Activated T-helper 1 cell treated with anti-CD3 and anti-CD28 coated beads, Interleukin-12 subunit alpha, Interleukin-12 subunit beta, Interleukin-2, Interleukin-4 antibody, amounts not matched to agents 30 ng/mL and 10 ng/mL and 1 ng/mL, durations not matched to agents 14 hours and 24 hours and 36 hours (primary cell): ENCODE measurements at places on chromosomes 11 and 22.
A peak's percentile ranks its signal among the peaks of the same experiment; 100 is the strongest.

DNA sequence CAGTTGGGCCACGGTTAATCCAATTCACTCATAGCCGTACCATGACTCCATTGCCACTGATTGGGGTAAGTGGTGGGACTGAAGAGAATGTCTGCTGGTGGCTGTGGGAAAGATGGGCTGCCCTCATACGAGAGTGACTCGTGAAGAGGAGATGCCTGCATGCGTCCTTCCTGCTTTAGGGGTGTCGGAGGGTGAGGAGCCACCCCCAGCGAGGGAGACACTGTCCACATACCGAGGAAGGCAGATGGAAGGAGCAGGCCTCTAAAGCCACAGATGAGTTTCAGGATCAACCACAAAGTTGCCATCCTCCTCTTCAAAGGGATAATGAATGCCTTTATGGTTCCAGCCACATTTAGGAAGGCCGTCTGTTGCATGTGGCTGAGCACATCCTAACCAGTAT lies 83.2 kb downstream of the GRIK4 start:
- DNase-seq = no peak

DNA sequence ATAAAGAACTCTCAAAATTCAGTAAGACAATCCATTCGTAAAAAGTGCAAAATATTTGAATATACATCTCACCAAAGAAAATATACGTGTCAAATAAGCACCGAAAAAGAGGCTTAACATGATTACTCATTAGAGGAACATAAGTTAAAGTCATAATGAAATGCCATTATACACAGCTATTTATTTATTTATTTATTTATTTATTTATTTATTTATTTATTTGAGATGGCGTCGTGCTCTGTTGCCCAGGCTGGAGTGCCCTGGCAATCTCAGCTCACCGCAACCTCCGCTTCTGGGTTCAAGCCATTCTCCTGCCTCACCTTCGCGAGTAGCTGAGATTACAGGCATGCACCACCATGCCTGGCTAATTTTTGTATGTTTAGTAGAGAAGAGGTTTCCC lies 203.6 kb upstream of the UBASH3B start:
- no peak for DNase-seq

DNA sequence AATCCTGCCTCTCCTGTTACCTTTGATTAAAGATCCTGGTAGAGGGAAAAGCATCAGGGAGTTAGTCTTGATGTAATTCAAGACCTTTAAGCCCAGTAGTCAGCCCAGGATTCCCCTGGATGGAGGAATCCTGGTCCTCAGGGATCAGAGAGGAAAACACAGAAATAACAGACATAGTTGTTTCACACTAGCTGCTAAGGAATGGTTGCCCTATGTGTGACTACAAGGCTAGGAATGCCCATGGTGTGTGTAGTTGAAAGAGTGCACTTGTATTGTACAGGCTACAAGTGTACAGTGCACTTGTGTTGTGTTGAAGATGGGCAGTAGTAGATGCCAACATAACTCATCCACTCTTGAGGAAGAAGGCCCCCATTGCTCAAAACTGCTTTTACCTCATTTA lies 226.8 kb downstream of the AASDHPPT start:
- DNase-seq = no peak

GRCh38 chr22:44328762-44329161 lies 16.0 kb upstream of the SHISAL1 start:
- DNase-seq = no peak

- DNase-seq = peak; percentile 70
Measured at GRCh38 chr11:72724851-72725723, 27.1 kb downstream of the ARAP1 start.

GRCh38 chr11:117178210-117179034 lies at the start of gene SIDT2:
Gene SIDT2 (plus strand): TSS chr11:117178743. CDS start chr11:117179264, 521 bp downstream.
- peak; percentile 89 for DNase-seq
